ENCODE measurements at places on chromosomes 6 and 20.

DNA sequence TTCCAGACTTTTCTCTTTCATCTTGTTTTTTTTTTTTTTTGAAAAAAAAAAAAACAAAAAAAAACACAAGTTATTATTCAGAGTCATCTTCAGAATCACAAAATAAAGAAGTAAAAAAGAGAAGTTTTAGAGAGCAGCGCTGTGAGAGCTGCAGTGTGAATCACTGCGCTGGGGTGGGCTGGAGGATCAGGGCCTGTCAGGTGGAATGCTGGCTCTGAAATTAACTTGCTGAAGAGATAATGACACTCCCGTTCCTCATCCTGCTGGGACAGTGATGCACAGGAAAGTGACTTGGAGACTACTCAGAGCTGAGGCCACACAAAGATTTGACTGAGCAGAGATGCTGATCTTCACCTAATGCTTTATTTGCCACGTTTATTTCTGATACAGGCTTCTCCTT lies 42.7 kb upstream of the CLDN20 start:
- DNase-seq, result no peak

GRCh38 chr6:142685852-142686506 lies 259.0 kb downstream of the HIVEP2 start:
- DNase-seq, result no peak

DNA sequence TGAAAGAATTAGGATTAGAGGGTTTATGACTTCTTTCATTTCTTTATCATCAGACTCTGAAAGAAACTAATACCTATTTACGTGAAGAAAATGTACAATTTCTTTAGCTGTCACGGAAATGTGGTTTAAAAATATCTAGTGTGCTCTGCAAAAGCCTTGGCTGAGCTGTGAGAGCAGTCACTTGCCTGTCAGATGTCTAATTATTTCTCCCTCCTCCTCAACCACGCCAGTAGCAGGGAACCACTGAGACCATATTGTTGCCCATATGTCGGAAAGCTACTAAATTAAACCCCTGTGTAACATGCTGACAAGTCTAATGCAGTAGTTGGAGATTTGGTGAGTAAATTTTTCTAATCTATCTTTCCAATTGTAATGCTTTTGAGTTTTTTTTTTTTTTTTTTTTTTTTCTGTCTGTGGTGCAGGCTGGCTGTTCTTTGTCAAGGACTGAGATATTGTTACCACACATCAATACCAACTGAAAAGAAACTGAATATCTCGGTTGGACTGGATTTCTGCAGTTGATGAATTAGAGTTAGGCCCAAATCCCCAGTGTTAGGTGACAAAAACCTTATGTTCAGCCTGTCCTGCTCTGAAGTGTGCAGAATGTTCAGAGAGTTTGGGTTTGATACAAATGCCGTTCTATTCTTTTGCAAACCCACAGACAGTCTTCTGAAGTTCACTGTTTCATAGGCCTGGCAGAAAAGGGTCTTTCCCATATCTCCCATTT lies 302.9 kb upstream of the SYNCRIP start:
- no peak for DNase-seq

DNA sequence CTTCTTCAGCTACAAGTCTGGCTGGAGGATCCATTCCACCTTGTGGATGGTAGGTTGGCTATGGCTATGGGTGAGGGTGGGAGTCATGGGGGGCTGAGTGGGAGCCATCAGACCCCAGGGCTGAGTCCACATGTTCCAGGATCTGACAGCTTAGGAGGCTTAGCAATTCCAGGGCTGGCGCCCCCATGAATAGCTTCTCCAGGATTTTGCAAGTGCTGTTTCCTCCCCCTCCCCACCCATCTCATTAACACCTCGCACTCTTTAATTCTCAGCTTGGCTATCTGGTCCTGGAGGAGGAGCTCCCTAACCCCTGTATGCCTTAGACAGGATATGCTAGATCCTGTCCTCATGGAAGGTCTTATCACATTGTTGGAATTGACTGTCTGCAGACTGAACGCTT lies 39.0 kb upstream of the ANGPT4 start:
- no peak for DNase-seq

- DNase-seq, result no peak
Observed at GRCh38 chr6:160379466-160379865, 31.3 kb downstream of the SLC22A3 start.

DNA sequence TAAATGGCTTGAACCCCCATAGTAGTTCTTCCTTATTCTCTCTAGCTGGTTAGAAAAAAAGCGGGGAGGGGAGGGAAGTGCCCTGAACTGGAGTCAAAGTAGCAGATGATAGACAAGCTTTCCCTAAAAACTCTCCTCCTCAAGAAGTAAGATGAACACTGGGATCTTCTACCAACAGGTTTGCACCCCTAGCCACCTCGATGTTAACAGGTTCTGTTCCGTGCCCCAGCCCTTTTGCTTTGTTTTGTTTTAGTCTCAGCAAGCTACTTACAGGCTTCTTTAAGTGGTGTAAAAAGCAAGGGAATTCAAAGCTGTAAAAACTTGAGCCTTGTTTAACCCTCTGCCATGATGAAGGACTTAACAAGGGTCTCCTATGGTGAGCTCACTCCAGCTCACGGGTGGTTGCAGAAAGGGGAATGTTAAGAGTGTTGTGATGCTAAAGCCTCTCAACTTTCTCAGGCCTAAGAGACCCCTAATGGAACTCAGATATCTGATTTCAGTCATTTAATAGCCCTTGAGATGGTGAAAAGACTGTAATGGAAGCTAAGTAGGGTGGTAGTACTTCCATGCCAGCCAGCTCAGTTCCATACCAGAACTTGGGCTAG lies 106.0 kb downstream of the FOXO3 start:
- DNase-seq, result no peak

DNA sequence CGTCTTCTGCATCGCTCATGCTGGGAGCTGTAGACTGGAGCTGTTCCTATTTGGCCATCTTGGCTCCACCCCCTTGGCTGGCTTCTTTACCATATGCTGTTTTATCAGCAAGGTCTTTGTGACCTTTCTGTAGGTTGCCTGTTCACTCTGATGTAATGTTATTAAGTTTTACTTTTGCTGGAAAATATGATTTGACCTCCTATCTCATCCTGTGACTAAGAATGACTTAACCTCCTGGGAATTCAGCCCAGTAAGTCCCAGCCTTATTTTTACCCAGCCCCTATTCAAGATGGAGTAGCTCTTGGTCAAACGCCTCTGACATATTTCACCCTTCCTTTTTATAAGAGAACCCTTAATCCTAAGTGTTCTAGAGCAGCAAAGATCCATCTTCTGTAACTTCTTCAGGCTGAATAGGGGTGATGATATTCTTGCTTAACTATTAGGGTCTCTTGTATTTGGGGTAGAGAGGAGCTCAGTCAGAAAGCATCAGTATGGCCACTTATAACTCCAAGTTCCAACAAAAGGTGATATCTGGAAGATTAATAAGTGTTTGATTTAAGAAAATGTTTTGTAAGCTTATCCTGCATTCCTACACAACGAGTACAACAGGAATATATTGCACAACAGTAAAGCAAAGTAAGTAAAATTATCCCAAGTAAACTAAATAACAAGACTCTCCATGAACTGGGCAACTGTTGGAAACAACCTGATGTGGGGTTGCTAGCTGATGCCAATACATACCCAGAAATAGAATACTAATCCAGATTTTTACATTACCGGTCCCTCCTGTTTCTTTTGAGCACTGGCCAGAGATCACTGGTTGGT lies 23.1 kb upstream of the HMGN3 start:
- DNase-seq, result no peak

GRCh38 chr6:4979426-4979825 lies 24.4 kb downstream of the RPP40 start:
- no peak for DNase-seq
